IPS-NIHi11 (cell line): ENCODE measurements at places on chromosomes 12 and 14.

- DNase-seq: peak; percentile 73
These were observed 6.2 kb upstream of the PLEKHH1 start for GRCh38 chr14:67526676-67527459.

DNA sequence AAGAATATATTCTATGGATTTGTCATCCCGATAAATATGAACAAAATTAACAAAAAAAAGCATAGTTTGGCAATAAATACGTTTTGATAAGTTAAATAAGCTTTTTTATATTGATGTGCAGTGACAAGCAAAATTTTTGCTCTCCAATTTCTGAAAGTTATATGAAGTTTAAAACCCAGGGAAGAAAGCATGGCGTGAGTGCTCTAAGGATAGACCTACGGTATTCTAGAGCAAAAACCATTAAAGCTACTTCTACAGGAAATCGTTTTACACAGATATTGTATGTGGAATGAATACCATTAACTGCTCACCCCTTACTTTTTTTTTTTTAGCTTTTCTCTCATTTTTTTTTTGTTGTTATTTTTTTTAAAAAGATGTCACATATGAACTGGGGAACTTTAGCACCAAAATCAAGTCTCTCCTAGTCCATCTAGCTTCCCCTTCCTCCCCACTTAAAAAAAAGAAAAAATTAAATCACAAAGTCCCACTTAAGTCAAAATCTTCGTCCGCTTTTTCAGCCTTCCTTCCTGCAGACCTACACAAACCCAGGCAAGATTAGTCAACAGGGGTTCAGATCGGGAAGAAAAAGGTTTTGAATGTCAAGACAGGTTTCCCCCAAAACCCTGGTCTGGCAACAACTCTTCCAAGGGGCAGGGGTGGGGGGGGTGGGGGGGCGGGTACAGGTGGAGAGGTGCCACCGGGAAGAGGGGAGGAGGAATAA is 4.4 kb downstream of the ZFP36L1 start:
- DNase-seq: no peak

DNA sequence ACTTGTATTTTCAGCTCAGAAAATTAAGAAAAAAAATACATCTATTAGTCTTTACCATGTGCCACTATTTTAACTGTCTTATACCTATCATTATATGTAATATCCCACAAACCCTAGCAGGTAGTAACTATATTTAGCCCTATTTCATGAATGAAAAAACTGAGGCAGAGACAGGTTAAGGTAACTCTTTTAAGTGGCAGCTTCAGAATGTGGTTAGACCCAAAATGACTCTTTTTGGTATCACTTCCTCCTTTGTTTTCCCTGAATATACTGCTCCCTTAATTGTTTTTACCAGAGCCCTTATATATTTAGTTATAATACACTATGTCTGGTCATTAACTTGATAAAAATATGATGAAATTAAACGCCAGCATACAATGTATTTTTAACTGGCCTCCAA is 235.6 kb upstream of the RPL10L start:
- DNase-seq: no peak

DNA sequence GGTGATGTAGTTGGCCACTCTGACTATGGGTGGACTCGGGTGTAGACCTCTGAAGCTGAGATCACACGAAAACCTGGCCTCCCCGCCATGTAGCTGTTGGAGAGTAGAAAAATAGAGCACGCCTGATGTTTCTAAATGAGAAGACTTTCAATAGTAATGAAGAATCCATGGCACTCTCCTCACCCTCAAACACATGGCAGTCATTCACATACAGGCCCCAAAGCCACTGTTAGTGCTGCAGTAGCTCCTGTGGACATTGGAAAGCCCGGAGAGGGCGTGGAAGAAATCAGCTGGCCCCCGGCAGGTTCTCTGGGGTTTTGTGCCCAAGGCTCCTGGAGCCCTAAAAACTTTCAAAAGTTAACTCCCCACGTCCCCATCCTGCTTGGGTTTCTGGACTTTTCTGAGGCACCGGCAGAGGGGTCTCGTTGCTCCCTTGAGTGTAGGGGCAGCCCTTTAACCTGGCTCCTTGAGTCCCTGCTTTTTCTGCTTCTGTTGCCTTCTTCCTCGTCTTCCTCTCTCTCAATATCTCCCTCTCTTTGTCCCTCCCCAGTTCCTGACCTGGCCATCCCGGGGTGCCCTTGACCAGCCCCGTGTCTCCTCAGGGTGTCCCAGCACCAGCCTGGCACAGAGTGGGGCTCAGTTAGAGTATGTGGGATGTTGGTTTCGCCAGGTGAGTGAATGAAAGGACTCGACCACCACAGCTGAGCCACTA is 8.3 kb downstream of the MEG3 start:
- no peak for DNase-seq

DNA sequence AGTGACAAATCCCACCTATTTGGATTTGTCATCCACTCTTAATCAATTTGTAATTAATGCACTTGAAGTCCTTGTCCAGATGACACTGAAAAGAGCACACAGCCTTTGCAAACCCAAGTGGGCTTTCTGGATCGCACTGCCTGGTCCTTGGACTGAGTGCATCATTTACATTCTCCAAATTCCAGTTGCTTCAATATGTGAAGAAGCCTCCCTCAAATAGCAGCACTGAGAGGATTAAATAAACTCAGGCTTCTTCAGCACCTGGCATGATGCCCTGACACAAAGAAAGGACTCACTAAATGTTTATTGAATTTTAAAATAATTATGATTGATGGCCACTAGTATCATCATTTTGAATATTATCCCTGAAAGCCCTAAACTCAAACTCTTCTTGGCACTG is 496.5 kb downstream of the VRK1 start:
- DNase-seq: no peak

GRCh38 chr12:5884866-5885265 is 60.2 kb downstream of the ANO2 start:
- no peak for DNase-seq

DNA sequence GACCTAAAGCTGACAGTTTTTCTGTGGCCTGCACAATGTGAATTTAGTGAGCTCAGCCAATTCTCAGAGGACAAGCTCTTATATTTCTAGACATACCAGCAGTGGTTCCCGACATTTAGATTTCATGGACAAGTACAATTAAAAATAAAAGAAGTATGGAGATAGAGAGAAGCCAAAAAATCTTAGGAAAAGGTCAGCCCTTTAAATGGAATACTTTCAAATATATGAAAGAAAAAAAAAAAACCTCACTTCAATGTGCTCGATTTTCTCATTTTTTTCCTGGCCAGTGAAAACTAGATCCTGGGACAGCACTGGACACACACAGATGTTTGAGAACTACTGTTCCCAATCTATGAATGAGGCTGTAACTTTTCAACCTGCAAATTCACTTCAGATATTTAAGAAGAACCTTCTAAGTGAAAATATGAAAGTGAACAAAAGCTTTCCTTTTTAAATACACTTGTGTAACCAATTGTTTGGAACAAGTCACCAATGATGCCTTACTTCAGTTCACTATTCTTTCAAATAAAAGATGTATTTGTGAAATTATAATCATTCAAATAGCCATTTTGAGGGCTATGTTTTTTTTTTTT is 109.4 kb downstream of the SLC38A1 start:
- no peak for DNase-seq

DNA sequence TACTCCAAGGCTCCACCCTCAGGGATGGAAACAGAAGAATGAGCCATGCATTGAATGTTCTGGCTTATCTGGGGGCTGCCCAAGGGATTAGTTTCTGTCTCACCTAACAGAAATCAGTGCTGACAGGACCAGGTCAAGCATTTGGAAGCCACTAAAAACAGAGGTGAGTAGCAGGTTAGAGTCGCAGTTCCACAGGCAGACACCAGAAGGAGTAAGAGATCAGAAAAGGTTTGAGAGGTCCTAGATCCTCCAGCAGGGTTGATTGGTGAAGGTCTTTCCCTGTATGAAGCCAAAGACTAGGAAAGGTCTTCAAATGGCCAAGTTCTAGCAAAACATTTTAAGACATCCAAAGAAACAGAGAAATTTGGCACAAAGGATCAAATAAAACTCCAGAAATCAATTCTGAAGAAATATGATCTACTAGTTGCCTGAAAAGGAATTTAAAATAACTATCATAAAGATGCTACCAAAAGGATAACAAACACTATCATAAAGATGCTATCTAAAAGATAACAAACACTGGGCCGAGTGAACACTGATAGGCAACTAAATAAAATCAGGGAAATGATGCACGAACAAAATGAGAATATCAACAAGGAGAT is 19.5 kb upstream of the TTC9 start:
- peak; percentile 76 for DNase-seq

DNA sequence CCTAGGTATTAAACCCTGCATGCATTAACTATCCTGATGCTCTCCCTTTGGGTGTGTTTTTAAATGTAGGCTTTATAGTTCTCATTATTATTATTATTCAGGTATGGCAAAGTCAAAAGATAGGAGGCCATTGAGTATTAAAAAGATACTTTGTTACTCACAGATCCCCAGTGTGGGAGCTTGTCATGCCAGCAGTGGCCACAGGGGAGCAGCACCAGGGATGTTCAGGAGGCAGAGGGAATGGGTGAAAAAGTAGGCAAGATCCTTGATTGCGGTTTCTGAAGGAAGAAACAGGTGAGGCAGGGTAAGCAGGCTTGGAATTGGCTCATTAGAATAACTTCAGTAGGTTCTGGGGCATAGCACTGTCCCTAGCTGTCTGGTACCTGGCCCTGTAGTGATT is 382.2 kb downstream of the MED13L start:
- peak; percentile 37 for DNase-seq

GRCh38 chr14:95545515-95546168 is 10.8 kb downstream of the GLRX5 start:
- no peak for DNase-seq

GRCh38 chr14:80390906-80391305 is 179.6 kb upstream of the DIO2 start:
- peak; percentile 19 for DNase-seq

DNA sequence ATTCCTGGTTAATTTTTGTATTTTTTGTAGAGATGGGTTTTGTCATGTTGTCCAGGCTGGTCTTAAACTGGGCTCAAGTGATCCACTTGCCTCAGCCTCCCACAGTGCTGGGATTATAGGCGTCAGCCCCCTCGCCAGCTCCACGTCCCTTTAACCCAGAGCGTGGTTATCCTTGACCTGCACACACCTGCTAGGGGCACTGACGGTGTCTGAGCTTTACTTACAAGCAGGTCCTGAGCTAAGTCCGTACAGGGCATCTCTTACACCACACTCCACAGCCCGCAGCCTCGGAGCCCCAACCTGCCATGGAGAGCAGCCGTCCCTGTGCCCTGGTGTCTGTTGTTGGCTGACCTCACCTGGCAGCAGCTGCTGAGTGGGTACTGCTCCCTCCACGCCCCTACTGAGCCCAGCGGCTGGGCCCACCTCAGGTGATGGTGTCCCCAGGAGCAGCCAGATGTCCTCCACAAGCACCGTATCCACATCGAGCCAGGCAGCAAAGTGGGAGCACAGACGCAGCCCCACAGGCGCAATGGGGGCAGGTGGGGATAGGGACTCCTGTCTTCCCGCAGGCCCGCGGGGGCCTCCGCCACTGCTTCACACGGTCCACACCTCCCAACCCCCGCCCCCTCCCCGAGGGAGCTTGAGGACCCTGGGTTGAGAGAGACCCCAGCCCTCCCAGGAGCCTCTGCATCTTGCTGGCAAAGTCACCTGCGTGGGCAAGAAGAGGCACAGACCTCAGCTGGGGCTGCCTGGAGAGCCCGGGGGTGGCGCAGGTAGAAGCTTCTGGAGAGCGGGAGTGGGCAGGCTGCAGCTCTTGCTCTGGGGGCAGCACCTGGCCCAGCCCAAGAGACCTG is 325.4 kb upstream of the SFSWAP start:
- no peak for DNase-seq

DNA sequence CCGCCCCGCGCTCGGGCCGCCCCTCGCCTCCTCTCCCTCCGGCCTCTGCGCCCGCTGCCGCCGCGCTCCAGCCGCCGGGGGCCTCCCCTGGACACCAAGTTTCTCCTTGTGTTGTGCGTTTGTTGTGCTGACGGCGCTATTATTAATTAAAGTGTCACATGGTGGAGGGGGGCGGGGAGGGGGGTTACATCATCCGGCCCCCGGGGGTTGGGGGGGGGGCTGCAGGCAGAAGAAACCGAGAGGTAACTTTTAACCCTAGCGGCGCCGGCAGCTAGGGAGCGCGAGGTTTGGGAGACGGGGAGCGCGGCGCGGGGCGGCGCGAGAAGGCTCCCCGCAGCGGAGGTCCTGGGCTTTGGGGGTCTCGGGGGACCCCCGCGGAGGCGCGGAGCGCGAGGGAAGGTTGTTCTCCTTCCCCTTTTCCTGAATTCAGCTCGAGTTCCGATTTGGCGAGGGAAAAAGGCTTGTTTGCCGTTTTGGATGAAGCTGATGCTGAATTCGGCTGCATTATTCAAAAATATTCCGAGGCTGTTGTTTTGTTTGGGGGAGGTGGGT is at the start of gene HRK:
Gene HRK, minus strand, starts transcription at position 117 of the 552 bp plus-strand sequence. CDS start 134 bp downstream, outside the sequence.
- DNase-seq: peak; percentile 80

- no peak for DNase-seq
These were observed 6.0 kb downstream of the ZBTB39 start for GRCh38 chr12:57000393-57000792.

GRCh38 chr14:55131370-55132137 is 2.5 kb downstream of the LGALS3 start:
- DNase-seq: no peak

DNA sequence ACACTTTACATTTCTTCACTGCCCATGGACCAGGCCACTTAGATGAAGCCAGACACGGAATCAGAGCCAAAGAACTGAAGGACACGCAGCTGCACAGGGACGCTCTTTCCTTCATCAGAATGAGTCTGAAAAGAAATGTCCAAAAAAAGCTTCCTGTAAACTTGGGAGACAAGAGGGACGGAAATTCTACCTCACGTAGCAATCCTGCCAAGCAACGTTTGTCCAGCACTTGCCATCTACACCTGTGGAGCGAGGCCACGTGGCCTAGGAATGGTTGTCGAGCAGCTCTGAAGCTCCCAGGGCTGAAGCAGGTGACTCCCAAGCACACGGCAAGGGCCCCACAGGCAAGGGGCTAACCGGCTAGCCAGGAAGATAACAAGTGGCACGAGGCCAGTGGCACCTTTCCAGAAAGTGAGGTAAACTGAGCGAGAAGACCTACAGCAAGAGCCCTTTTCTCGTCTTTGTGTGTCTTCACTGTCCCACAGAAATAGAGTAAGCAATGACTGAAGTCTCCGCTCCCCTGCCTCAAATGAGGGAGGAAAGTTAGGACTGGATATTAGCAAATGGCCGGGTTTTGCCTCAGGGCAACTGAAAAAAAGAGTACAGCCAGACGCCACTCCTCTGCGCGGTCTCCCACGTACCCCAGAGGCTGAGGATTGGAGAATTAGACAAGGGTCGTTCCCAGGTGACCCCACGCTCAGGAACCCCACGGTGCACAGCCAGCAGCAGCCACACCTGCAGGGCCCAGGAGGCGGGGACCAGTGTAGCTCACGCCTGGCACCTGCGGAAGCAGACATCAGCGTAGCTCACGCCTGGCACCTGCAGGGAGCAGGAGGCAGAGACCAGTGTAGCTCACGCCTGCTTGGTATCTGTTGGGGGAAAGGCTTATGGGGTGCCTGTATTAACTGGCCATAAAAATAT is 7.7 kb downstream of the ZNF605 start:
- no peak for DNase-seq

- DNase-seq: peak; percentile 48
These were observed 33.0 kb downstream of the BEGAIN start for GRCh38 chr14:100554082-100554677.

DNA sequence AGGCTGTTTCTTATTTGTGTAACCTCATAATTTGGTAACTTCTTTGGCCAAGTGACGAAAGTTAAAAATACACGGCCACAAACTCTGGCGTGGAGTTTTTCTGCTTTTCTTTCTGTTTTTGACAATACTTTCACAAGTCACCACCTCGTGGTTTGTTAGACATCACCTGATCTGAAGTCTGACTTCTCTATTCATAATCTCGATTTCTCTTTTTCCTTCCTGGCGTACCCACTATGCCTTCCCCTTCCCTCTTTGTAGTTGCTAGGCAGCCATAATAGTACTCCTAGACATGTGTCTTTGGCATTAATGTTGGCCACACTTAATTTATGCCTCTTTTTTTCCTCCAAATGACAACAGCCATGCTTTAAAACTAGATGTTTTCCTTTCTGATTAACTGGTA is 97.6 kb downstream of the POLR3B start:
- no peak for DNase-seq
